ENCODE measurements at places on chromosomes 3 and 15.

- no peak for DNase-seq
Observed at GRCh38 chr3:128315313-128315712, 151.4 kb downstream of the DNAJB8 start.

GRCh38 chr3:126436826-126437717, 38.6 kb downstream of the ZXDC start:
- no peak for DNase-seq

DNA sequence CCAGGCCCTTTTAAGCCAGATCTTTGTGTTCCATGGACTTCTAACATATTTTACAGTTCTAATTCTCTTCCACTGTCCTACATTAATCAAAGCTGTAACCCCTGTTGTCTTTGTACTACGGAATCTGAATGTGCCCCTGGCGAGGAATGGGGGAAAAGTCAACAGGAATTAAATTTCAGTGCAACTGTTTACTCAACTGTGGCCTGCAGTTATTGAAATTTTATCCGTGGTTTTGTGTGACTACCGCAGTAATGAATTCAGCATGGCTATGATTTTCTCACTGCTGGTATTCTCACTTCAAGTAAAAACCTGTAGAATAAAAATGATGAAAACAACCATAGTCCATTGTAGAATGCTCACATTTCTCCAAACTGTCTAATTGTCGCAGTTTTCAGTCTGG, 388.0 kb downstream of the FOXP1 start:
- no peak for DNase-seq

DNA sequence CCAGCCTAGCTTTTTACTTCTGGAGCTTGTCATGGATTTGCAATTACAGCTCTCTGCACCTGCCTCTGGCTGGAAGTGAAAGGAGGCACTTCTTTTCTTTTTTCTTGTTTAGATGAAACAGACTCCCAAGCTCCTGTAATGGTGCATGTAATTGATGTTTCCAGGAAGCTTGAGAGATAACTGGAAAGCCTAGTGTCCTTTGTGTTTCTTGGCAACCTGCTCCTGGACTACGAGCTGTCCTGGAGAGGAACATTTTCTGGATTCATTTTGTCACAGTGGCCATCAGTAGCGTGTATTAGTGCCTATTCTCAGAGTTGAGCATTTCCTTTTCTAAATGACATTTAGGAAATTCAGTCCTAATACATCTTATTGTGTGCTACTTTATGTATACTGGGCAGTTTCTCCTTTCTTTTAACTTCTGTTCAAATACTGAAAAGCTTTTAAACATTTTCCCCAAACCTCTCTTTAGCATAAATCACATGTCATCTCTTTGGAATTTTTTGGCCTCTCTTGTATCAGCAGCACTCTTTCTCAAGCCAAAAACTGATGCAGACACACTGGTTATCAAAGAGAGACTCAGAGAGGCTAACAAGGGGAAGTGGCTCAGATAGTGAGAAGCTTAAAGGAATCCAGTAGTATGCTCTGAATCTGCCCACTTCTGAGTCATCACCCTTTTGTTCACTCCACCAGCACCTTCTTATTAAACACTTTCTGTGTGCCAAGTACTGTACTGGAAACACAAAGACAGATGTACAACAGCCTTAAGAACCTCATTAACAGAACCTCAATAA, 62.6 kb upstream of the SLC2A2 start:
- DNase-seq: no peak

DNA sequence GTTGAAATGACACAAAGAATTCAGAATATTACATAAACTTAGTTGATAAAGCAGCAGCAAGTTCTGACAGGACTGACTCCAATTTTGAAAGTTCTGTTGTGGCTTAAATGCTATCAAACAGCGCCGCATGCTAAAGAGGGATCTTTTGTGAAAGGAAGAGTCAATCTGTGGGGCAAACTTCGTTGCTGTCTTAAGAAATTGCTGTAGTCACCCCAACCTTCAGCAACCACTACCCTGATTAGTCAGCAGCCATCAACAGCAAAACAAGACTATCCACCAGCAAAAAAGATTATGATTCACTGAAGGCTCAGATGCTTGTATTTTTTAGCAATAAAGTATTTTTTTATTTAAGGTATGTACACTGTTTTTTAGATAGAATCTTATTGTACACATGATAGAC, 14.2 kb downstream of the CRBN start:
- peak; percentile 35 for DNase-seq

- no peak for DNase-seq
Observed at GRCh38 chr3:38583688-38584087, 65.8 kb downstream of the SCN5A start.

DNA sequence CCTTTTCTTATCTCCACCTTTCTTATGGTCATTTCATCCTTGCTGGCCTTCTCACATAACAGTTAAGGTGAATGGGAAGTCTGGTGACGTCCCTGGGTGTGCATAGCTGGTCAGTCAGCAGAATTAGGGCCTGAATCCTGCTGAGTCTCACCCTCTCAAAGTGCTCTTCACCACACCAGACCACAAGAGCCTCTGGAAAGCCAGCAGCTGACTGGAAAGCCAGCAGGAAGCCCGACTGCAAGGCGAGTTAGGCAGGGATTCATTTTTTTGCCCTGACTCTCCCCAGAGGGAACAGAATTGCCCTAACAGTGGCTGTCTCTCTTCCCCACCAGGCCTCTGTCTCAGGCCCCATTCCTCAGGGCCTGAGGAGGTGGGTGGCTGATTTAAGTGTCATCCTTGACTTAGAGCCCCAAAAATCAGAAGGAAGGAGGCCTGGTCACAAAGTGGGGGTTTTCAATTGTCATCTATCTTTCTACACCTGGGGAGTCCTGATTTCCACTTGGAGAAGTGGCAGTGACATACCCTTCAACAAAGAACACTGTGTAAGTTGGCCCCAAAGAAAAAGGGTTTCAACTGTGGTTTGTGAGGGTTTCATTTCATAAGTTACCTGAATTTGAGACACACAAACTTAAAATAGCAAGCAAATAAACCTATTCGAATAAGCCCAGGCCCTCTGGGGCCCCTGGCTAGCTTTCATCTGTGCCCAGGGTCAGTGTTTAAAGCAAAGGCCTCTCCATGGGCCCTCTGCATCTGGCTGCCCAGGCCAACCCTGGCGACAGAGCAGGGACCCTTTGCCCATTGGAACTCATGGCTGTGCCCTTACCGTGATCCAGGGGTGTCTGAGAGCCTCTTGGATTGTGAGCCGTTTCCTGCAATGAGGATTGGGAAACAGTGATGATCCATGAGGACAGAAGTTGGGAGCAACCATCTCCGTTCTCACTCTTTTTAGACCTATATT, 90.5 kb upstream of the HERC1 start:
- no peak for DNase-seq

DNA sequence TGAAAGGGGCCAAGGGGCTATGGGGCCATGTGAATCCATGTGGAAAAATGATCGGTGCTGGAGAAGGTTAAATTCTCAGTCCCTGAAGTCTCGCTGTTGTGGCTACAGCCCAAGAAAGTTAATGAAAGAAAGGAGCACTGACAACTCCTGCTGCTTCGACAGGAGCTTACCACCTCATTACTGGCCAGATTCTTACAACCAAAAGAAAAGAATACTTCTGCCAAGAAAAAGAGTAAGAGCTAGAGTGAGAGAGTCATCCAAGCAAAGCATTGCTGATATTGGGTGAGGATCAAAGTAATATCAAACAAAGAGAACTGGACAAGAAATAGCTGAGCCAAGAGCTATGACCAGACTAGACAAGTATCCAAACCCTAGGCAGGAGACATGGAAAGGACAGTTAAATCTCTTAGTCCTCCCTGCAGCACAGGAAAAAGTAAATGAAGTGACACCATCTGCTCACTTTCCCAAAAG, 348.4 kb upstream of the PLSCR5 start:
- no peak for DNase-seq

DNA sequence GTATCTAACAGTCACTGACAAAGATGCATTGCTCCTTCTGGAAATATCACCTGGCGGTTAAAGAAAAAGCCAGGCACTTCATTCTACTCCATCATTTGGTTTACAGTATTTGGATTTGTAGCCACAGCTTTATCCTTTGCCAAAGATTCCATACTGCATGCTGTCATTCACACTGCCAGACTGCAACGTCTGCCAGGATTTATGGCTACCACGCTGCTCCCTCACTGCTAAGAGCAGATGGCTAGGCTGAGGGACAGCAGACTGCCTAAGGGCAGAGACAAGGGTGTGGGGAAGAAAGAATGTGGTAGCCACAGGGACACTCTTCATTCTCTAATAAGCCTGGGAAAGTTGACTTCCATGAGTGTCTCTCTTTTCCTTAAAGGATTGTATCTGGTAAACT, 1047.0 kb downstream of the TUSC7 start:
- no peak for DNase-seq

DNA sequence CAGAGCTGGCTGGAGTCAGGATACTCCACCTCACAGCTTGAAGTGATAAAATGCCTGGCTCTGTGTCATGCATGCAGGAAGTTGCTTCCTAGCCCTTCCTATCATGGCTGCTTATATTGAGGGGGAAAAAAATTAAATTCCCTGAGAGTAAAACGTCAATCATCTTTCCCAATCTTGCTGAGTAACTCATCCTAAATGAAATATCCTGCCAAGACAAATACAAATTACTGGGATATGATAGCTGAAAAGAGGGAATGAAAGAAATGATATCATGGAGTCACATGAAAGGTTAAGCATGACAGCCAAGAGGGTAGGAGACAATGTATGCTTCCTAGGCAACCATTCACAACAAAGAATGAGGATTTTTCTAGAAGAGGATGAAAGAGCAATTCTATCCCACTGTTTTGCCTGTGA, 110.6 kb downstream of the ABI3BP start:
- DNase-seq: no peak

DNA sequence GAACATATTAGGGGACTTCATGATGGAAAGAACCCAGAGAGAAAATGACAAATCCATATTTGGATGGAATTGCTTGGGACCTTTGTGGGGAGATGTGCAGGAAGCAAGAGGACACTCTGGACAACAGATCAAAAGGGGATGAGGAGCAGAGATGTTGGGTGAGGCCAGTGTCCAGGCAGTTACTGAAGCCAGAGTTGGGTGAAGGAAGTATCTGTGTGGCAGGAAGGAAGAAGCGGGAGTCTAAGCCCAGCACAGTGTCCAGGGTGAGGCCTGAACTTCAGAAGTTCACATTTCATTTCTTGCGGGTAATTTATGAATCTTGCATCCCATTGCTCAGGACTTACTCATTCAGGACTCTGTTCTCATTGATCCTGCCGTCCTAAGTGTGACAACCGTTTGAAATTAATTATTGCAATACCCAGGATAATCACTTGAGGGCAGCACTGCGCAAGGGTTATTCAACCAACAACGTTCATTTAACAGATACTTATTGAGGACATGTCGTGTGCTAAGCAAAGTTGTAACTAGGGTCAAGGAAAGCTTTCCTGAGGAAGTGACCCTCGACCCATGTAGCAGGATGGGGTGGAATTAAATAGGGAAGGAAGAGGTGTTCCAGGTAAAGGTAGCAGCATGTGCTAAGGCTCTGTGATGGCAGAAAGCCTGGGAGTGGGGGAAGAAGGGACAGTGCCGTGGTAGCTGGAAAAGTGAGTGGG, 61.3 kb upstream of the CMTM8 start:
- DNase-seq: peak; percentile 83

GRCh38 chr15:27855137-27855536, 244.0 kb downstream of the OCA2 start:
- DNase-seq: no peak

DNA sequence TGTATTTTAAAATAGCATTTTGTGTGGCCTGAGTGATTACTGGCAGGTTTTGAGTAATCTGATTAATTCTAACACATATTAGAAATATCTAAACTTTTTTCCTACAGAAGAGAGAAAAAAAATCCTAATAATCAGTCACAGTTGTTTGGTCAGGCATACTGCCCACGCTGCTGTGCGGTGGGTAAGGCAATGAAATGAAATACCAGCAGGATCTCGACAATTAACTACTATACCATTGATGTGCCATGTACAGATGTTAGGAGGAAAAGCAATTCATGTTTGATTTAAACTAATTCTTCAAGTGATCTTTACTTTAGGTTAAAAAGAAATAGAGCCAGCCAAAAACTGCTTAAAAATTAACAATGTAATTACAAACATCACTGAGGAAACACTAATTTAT, 5.2 kb downstream of the GRAMD2A start:
- no peak for DNase-seq

- peak; percentile 3 for DNase-seq
Observed at GRCh38 chr3:156160647-156161046, 40.3 kb downstream of the KCNAB1 start.

DNA sequence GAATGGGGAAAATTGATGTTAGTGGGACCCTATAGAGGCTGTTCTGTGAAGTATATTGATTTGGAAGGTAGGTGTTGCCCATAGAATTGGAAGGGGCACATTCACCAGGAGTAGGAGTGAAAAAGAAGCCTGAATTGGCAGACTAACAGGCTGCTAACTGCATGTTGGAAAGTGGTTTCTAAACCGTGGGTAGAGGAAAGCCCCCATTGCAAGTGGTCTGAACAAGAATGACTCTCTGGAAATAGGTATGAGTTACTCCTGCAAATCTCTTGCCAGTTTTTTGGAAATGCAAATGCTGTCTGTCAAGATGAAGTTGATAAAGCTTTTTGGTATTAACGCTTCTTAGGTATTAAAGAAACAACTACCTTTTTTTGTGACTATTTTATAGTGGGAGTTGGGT, 3.5 kb downstream of the UBE2E1 start:
- DNase-seq: no peak

DNA sequence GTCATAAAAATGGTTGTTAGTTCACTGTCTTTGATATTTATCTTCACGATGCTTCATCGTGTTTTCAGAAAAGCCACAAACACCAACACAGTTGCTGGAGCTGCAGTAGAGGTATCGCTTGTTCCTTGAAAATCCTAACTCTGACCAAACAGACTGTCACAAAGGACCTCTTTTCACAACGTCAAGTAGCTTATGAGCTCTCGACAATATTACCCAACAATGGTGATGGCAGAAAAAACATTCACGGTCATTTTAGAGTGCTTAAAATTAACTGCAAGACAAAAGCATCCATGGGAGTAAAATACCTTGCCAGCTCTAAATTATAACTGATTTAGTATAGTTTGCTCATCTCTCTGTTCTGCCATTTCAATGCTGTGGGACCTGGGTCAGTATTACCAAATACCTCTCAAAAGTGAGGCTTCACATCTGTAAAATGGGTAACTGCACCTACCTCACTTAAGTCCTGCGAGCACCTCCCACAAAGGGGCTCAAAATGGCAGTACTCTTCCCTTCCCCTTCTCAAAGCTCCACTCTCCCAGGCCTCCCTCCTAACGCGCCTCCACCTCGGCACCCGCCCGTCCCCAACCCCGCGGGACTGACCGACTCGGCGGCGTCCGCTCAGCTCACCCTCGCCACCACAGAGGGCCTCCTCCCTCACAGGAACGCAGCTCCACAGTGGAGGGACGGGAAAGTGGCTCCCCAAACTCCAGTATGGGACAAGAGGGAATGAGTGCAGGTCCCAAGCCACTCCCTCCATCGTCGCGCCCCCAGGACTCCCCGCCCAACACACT, 546 bp downstream of the TRIM59 start:
- peak; percentile 58 for DNase-seq

- DNase-seq: peak; percentile 85
Observed at GRCh38 chr15:90885432-90886290, 1.4 kb downstream of the FES start.

DNA sequence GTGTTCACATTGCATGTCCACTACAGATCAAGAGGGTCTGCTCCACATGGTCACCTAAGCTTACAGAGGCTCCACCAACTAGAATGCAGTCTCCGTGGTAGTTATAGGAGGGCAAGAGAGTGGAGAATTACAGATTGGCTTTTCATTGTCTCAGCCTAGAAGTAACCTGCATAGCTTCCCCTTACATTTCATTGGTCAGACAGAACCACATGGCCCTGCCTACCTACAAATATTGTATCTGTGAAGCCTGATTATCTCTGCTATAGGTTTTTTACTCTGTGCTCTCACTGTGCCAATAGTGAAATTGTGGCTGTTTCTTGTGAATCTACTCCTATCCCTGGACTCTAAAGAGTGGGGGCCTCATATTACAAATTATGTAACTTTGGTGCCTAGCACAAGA, 2.5 kb upstream of the TLNRD1 start:
- DNase-seq: no peak
